Stimulated activated CD8-positive, alpha-beta memory T cell treated with anti-CD3 and anti-CD28 coated beads, Interleukin-15, amount 100 ng/mL, for 4 hours (primary cell): ENCODE measurements at places on chromosomes 5 and 9.

- no peak for DNase-seq
These were observed 105.3 kb downstream of the UBAP2 start for GRCh38 chr9:33943389-33943788.

- no peak for DNase-seq
These were observed 13.1 kb downstream of the ARHGEF37 start for GRCh38 chr5:149594206-149594895.

GRCh38 chr9:127278372-127278771 is 13.8 kb downstream of the GARNL3 start:
- no peak for DNase-seq

- no peak for DNase-seq
These were observed 21.1 kb downstream of the CPEB4 start for GRCh38 chr5:173909199-173909598.

GRCh38 chr5:77170196-77170890 is 40.1 kb upstream of the PDE8B start:
- DNase-seq, result no peak

GRCh38 chr5:36180556-36181350 is 28.8 kb downstream of the SKP2 start:
- no peak for DNase-seq

GRCh38 chr5:170296036-170296934 is 1.3 kb downstream of the LCP2 start:
- no peak for DNase-seq

DNA sequence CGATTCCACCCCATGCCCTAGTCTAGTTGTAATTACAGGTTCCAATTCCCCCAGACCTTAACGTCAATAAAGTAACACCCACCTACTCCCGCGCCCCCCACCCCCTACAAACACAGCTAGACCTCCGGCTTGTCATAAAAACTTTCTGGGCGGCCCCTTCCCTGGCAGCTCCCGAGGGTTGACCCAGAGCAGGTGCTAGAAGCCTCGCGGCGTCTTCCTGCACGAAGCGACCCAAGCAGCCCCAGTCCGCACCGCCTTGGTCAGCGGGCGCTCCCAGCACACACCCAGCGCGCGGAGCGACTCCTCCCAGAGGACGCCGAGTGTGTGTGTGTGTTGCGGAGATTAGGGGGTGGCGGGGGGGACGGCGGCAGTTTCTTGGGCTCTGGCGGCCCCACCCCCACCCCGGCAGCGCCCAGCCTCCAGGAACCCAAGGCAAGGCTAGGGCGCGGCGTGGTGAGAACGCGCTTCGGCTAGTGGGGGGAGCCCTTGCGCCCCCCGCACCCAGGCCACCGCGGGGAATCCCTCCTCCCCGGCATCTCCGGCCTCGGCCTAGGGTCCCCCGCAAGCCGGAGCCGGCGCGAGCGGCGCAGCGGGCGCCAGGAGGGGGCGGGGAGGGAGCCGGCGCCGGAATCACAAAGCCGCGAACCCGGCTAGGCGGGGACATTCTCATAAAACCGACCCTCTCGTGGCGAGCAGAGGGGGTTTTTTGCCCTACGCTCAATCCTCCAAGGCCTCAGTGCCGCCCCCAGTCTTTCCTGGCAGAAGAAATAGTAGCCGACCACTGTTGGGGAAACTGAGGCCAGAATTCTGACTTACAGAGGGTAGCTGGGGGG is 2.2 kb downstream of the PCDH1 start:
- no peak for DNase-seq

- DNase-seq, result no peak
These were observed at the start of gene INSL4 for GRCh38 chr9:5231212-5231611. Gene INSL4, plus strand, starts transcription at chr9:5231419. Its CDS starts 105 bp downstream, at chr9:5231524.

GRCh38 chr5:158970121-158970520 is 129.6 kb downstream of the EBF1 start:
- DNase-seq, result no peak

- no peak for DNase-seq
These were observed 49.7 kb downstream of the NKD2 start for GRCh38 chr5:1058083-1058945.
